Smooth muscle cell of the umbilical artery (primary cell): ENCODE measurements at places on chromosomes 12 and 14. TPM values are rescaled to one million over a fixed set of nuclear protein-coding genes. Genes with fewer than 3 reads are reported as not detected.

Gene LUM
- total RNA-seq: 282 and 2,122 TPM in 2 replicates

Gene SLC17A8
- not detected in 2 replicates for total RNA-seq

Gene HNF1A
- not detected in 2 replicates for total RNA-seq

Gene RDH12
- total RNA-seq: not detected in 2 replicates
